ENCODE measurements at places on chromosomes 7 and 10.

DNA sequence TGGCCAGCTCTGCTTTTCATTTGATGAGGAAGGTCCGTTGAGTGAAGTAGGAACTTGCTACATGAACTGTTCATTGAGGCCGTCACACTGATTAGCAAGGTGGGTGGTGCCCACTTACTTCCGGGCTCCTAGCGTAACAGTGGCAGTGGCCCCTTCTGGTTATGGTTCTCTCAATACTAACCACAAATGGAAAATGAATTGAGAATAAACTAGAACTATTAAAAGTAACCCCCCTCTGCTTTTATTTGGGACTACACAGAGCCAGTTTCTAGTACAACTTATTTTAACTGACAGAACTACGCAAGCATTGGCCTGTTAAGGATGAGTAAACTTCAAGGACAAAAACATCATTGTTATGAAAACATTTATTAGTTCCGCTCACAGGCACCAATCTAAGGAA, 519.1 kb downstream of the INHBA start:
- no peak for DNase-seq

GRCh38 chr10:35950701-35951100, 308.6 kb upstream of the FZD8 start:
- no peak for DNase-seq

GRCh38 chr7:132876576-132876975, 205.3 kb downstream of the CHCHD3 start:
- no peak for DNase-seq

DNA sequence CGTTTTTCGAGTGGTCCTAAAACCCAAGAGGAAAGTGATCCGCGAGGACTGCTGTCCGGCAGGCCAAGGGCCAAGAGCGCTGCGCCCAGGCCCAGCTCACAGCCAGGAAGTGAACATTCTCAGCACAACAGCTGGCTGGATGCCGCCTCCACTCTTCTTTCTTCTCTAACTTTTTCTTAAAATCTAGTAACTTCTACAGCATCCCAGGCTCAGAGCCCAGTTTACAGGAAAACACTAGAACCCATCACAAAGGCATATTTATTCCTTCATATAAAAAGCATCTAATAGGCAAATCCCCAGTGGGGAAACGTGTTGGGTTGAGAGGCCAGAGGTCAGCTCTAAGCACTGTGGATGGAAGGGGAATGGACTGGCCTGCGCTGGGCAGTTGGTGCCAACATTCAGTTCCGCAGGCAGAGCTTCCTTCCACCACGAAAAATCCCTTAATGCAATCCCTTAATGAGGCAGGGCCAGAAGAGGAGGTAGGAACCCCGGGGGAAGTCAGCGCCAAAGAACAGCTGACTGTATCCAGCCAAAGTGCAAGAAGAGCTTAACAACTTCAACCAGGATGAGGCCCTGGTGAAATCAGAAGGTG, 74.8 kb downstream of the ZRANB1 start:
- DNase-seq, result no peak

DNA sequence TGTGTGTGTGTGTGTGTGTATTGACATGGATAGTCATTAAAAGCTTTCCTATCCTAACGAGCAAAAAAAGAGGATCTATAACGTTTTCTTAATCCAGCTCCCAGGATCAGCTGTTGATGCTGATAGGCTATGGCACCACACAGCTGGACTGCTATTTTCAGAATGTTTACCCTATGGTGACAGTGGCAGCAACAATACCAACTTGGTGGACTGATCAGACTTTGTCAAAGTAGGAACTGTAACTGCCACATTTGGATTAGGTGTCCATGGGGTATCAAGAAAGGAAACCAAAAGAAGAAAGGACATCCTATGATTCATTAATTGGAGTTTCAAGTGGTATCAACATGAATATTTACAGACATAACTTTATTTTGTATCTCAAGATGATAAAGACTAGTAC, 2.7 kb upstream of the CLEC5A start:
- DNase-seq, result no peak

DNA sequence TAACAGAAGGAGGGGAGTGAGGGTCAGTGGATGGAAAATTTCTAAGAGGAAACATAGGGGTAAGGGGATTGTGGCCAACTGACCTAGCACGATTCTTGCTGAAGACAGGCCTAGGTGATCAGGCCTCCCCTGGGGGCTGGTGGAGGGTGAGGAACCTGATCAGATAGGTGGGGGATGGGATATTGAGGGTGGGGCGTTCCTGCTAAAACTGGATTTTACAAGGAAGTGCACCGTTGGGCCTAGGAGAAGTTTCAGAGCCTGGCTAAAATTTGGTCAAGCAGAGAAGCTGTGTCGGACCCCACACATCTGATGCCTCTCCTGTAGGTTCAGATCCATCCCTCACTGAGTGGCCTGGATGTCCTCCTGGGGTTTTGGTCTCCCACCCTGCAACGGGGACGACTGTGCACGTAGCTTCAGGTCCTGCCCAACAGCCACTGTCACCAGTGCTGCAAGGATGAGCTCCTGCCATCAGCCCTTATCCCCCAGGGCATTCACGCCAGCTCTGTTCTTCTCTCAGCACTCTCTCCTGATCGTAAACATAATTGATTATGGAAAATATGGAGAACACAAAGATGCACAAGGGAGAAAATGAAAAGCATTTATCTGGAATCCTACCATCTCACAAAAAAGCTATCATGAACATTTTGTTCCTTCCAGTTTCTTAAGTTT, 89.9 kb downstream of the ADCY1 start:
- no peak for DNase-seq

All from cerebellar nuclear complex (tissue), 1 donor.